ENCODE measurements at places on chromosomes 6 and 20. TPM values are rescaled to one million over a fixed set of nuclear protein-coding genes. Genes with fewer than 3 reads are reported as not detected.

Gene C6orf118
- 6.6 TPM for total RNA-seq

Gene RPRD1B
- 34.3 TPM for total RNA-seq

Gene CLDN20
- not detected for total RNA-seq

Gene CDH4
- 22.3 TPM for total RNA-seq

Gene PTPRK
- total RNA-seq: 438 TPM

Gene TRMT6
- total RNA-seq: 5.8 TPM

Gene IL20RA
- total RNA-seq: 0.16 TPM

Gene C20orf141
- not detected for total RNA-seq

DNA sequence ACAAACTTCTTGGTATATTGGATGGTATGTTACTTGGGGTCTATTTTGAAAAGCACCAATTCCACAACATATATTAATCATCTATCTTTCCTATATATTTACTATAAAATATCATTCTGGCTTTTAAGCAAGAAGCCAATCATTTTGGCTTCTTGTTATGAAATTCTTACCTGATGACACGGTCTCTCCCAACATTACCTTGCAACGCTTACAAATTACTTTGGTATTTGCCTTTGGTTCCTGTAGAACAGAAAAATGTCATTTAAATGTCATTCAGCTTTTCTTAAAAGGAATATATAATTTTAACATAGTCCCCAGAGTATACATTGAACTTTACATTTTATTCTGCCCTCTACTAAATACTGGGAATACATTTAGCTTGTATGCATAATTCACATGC is 27.4 kb downstream of the UBE3D start:
- no peak for DNase-seq

GRCh38 chr6:121857551-121857950 is 422.1 kb downstream of the GJA1 start:
- DNase-seq: no peak

DNA sequence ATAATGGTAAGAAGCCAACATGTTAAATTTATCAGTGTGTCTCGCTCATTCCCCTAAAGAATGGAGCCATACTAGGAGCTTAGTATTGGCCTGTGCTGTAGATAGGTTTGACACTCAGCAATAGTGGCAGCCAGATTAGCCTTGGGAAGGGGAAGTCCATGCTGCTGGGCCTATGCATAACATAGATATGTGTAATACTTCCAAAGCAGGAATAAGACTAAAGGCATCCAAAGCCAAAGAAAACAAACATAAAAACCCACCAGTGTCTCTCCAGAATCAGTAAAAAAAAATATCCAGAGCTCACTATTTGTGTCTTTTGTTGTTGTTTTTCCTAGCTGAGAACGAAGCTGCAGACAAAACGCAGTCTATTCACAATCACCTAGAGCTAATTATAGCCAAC is 104.2 kb upstream of the STXBP5 start:
- DNase-seq: no peak

DNA sequence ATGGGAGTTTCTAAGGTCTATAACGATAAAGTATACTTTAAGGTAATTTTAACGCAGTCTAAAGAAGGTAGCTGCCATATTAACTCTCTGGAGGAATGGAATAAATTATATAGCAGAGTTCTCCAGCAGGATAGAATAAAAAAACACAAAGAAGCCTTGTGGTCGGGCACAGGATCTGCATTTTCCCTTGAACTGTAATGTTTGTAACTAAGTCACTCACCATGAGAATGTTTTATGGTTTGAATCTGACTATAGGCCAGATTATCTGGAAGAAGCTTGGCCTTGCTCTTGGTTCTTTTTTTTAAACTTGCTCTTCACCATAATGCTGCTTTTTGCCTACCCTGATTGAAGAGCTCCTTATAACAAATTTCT is 238.8 kb upstream of the NOX3 start:
- DNase-seq: no peak

- no peak for DNase-seq
Observed at GRCh38 chr20:17928633-17929311, 39.8 kb downstream of the SNX5 start.

GRCh38 chr20:43477619-43478018 is 19.9 kb downstream of the SRSF6 start:
- no peak for DNase-seq

- DNase-seq: no peak
Observed at GRCh38 chr6:14983599-14984518, 262.0 kb upstream of the JARID2 start.

DNA sequence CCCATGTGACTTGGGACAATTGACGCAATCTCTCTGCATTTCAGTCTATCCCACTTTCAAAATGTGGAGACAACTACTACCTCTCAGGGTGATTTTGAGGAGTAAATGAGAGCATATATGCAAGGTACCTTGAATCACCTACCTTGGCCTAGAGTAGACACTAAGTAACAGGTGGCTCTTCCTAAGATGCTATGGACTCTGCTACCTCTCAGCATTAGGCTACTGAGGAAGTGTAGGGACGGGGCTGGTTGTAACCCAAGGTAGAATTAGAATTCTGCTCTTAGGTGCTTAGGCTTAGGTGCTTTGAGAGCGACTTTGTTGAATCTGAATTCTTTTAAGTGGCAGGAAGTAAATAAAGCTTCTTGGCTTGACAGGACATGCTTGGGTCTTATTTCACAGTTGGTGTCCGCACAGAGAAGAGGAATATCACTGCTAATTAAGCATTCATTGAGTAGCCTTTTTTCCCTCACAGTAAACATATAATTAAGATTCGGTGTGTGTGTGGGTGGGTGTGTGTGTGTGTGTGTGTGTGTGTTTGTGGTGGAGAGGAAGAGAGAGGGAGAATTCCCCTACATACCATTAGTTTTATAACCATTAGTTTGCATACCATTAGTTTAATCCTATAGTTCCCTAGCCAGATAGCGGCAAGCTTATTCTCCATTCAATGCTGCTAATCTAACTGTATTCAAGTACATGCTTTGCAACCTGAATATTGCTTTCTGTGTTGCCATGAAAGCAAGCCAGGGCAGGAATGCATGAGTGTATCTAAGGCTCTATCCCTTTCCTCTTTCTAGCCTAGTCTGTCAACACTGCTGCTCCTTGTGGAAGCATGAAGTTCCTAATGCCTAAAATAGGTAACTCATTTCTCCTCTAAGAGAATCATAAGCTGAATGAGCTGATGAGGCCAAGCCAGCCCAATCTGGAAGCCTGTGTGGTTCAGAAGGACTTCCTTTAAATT is 112.5 kb downstream of the IPCEF1 start:
- DNase-seq: no peak

- DNase-seq: no peak
Observed at GRCh38 chr6:161074496-161075121, 83.0 kb downstream of the MAP3K4 start.

GRCh38 chr6:93701526-93701925 is 282.2 kb upstream of the EPHA7 start:
- DNase-seq: no peak

DNA sequence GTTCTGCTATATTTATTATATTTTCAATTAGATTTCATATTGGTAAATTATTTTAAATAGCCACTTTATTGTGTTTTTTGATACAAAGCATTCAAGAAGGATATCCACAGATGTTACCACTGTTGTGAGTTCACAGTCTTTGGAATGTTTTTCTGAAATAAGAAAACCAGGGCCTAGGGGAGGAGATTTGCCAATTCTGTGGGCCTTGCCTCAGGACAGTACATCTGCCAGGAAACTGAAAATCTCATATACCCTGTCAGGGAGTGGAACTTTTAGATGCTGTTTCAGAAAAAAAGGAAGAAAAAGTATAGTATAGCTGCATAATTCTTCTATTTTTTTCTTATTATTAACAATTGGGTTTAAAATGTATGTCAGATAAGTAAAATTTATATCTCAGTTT is 995.9 kb upstream of the ADGRB3 start:
- no peak for DNase-seq

GRCh38 chr20:57265336-57265996 is 975 bp downstream of the BMP7 start:
- no peak for DNase-seq

DNA sequence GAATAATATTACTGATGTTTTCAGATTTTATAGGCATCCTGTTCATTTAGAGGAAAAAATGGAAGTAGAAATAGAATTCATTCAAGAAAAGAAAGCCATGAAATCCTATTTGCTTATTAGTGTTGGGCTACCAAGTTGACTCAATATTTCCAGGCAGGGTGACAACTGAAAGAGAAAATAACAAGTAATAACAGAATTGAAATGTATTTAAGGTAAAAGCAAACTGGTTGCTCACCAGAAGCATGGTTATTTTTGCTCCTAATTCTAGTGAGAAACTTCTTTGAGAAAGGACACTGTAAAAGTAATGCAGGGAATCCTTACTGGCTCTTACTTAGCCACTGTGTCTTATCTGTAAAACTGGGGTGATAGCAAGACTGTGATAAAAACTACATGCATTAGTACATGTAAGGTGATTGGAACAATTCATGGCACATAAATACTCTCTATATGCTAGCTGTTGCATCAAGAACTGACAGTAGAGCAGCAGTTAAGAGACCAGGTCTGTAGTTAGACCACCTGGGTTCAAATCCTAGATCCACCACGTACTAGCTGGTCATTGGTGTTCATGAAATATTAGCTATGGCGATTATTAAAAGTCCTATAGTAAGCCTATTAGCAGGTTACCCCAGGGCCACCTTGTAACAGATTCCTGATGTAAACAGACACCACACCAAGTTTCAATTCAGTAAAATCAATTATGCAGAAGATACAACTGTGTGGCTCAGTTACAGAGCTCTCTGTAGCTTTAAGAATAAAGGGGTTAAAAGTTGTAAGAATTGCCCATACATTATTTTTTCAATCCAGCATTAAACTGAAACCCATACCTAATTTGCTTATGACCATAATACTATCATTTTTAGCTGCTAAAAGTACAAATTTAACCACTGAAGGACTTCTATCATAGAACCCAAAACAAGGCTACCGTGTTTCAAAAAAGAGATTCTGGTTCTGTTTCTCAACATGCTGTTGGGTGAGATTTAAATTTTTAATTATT is 159.2 kb upstream of the COL21A1 start:
- no peak for DNase-seq

GRCh38 chr6:169296622-169297021 is 43.0 kb upstream of the THBS2 start:
- no peak for DNase-seq

GRCh38 chr6:150567380-150567779 is 32.3 kb upstream of the PLEKHG1 start:
- no peak for DNase-seq

DNA sequence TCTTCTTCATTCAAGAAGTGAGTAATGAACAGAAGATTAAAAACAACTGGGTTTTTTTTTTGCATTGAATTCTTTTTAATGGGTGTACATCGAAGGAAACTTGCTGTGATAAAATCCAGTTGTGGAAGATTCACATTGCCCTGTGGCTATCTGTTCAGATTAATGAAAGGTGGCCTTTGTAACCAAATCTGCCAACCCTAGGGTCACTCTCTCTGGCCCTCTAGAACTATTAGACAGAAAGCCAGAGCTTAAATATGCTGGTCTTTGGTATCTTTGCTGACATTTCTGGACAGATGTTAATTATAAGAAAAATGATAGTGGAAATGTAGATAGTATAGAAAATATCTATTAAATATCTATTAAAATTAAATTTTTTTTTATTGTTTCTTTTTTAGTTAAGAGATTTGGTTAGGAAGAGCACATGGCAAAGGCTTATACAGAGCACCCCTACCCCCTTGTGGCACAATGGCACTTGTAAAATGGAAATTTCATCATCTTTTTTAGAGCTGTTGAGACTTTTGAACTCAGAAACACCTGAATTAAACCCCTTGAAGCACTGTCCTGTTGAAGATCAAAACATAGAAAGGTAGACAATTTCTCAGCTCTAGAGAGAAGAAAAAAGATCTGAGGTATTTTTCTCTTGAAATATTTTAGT is 572.5 kb downstream of the PKHD1 start:
- DNase-seq: no peak

GRCh38 chr20:49785852-49786175 is 26.8 kb upstream of the SLC9A8 start:
- DNase-seq: no peak

GRCh38 chr6:111410371-111410770 is 72.6 kb downstream of the REV3L start:
- no peak for DNase-seq

DNA sequence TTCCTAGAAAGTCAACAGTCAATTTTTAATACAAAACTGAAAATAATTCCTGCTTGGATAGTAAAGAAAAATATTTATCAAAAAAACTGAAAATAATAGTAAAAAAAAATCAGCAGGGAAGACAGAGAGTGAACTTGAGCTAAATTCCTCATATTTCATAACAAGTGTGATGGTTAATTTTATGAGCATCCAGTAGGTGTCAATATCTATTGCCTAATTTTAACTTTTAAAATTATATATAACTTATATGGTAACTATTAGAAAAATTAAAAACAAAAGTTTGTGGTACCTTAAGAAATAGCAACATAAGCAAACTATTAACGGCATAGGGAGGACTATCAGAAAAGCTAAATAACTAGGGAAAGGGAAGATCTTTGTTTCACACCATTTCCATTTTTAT is 2.1 kb downstream of the EPM2A start:
- DNase-seq: no peak

DNA sequence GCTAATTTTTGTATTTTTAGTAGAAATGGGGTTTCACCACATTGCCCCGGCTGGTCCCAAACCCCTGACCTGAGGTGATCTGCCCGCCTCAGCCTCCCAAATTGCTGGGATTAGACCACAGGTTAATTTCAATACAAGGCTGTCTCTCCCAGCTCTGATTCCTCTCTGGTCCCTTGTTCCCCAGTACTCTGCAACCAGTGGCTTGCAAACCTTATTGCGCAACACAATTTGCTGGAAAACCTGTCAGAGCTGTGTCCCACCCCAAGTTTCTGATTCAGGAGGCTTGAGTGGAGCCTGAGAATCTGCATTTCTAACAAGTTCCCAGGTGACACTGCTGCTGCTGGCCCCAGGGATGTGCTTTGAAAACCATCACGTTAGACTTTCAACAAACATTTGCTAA is 96.2 kb upstream of the SRSF6 start:
- DNase-seq: no peak

- no peak for DNase-seq
Observed at GRCh38 chr6:41494212-41495110, 51.7 kb upstream of the FOXP4 start.

GRCh38 chr6:11364971-11365397 is 132.5 kb upstream of the NEDD9 start:
- DNase-seq: no peak

GRCh38 chr20:3696200-3696599 is 14.4 kb upstream of the ADAM33 start:
- no peak for DNase-seq

DNA sequence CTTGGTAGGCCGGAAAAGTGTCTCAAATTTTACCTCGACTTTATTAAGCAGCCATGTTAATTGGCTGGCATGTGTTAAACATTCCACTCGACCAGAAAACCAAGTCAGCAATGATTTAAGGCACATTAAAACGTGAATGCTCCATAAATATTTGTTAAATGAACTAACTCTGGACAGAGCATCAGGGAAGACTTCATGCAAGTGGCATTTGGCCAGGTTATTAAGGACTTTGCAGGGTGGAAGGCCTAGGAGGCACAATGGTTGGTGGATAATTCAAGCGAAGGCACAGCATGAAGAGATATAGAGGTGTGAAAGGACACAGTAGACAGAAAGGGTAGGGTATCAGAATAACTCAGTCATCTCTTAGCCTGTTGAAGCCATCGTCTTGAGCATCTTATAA is 23.0 kb downstream of the ELOVL5 start:
- no peak for DNase-seq
